ENCODE measurements at places on chromosomes 3 and 15.

GRCh38 chr3:9690451-9691450 lies 12.9 kb upstream of the CPNE9 start:
- peak; percentile 27 for DNase-seq

GRCh38 chr3:168678730-168679129 lies 583.0 kb upstream of the GOLIM4 start:
- no peak for DNase-seq

DNA sequence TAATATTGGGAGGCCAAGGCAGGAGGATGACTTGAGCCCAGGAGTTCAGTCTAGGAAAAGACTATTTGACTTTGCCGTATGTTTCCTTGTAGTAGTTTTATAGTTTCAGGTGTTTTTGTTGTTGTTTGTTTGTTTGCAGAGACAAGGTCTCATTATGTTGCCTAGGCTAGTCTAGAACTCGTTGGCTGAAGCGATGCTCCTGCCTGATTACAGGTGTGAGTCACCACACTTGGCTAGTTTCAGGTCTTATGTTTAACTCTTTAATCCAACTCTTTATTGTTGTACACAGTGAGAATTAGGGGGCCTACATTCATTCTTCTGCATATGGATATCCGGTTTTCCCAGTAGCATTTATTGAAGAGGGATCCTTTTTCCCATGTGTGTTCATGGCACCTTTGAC lies 32.0 kb downstream of the FAIM start:
- DNase-seq, result no peak

DNA sequence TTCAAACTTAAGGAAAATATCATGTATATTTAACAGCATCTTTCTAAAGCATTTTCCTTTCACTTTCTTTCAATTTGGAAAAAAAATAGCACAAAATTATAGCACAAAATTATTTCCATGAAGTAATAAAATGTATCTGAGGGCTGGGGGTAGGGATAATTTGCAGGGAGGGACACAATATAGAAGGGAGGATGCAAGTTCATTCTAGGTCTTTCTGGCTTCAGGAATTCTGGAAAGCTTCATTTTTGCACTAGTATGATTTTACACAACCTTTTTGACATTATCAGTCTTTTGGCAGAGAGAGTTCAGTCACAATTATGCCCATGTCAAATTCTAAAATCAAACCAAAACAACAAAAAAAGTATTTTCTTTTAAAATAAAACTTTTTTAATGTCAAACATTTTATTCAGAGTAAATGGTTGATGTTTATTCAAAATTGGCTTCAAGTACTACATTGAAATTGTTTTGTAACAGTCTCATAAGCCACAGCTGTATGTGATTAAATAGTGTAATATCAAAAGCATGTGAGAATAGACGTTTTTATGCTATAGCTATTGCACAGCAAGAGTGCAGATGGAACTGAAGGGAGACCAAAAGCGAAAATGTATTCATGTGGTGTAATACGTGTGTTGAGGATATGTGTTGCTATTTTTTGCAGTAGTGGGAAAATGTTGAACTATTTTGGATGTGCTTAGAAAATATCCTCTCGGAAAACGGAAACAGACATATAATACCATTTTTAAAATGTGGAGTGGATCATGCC lies 5.8 kb downstream of the RBMS3 start:
- no peak for DNase-seq

DNA sequence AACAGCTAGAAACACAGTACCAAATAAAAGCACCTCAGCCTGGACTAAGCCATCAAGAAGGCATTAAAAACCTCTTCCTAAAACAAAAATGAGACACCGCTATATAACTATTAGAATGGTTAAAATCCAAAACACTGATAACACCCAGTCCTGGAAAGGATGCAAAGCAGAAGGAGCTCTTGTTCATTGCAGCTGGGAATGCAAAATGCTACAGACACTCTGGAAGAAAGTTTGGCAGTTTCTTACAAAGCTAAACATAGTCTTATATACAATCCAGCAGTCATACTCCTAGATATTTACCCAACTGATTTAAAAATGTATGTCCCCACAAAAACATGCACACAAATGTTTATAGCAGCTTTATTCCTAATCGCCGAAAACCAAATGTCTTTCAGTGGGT lies 35.7 kb downstream of the CHSY1 start:
- DNase-seq, result no peak

DNA sequence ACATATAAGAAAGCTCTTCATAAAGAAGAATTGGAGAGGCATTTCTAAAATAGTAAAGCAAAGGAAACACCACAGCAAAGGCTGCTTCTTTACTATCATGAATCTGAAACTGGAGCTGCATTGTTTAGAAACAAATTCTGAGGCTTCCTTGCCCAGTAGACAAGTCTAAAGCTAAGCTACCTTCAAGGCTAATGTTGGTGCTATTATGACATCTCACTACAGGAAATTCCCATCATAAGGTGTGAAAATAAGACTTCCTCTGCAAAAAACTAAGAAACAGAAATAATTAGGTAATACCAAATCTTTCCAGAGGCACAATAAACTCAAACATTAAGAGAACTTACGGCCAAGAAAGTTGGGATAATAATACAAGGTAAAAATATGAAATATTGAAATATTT lies 89.9 kb upstream of the P3H2 start:
- no peak for DNase-seq

- no peak for DNase-seq
Observed at GRCh38 chr3:52210550-52211046, 12.6 kb downstream of the ALAS1 start.

- DNase-seq, result no peak
Observed at GRCh38 chr15:72339777-72340177, 19.8 kb upstream of the CELF6 start.

- DNase-seq, result no peak
Observed at GRCh38 chr3:178841011-178841410, 230.6 kb downstream of the ZMAT3 start.

DNA sequence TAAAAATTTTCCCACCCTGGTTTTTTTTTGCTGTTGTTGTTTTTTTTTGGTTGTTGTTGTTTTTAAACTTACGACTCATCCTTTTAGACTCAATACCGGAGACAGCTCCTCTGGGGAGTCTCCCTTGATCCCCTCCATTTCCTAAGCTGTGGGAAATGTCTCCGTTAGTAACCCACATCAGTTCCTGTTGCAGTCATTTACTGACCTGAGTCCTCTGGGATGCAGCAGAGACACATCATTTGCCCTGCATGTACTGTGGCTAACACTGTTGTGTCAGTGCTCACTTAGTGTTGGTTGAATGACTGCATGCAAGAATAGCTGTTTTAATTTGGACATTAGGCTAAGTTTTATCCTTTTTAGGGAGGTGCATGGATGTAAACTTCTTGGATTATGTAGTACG lies 83.8 kb downstream of the MBNL1 start:
- DNase-seq, result no peak

DNA sequence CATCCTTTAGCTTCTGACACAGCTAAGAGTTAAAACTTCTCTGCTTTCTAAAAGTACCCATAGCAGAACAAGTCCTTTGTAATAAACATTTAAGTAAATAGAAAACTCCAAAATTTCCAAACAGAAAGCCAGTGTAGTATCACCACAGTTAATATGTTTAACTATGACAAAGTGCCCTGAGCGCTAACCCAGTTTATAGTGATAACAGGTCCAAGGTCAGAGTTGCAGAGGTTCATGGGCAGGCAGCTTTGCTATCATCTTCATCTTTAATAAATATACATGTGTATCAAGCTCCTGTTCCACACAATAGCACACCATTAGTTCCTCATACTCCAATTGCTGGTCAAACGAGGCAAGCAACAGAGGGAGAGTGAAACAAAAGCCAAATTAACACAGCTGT lies 12.4 kb upstream of the TOP2B start:
- no peak for DNase-seq

- DNase-seq, result no peak
Observed at GRCh38 chr3:121167374-121168139, 259.6 kb downstream of the STXBP5L start.

GRCh38 chr3:183013856-183014255 lies 33.5 kb upstream of the DCUN1D1 start:
- no peak for DNase-seq

GRCh38 chr3:64827431-64827830 lies 139.6 kb upstream of the ADAMTS9 start:
- no peak for DNase-seq

GRCh38 chr15:52010633-52011595 lies 8.1 kb upstream of the MAPK6 start:
- no peak for DNase-seq

DNA sequence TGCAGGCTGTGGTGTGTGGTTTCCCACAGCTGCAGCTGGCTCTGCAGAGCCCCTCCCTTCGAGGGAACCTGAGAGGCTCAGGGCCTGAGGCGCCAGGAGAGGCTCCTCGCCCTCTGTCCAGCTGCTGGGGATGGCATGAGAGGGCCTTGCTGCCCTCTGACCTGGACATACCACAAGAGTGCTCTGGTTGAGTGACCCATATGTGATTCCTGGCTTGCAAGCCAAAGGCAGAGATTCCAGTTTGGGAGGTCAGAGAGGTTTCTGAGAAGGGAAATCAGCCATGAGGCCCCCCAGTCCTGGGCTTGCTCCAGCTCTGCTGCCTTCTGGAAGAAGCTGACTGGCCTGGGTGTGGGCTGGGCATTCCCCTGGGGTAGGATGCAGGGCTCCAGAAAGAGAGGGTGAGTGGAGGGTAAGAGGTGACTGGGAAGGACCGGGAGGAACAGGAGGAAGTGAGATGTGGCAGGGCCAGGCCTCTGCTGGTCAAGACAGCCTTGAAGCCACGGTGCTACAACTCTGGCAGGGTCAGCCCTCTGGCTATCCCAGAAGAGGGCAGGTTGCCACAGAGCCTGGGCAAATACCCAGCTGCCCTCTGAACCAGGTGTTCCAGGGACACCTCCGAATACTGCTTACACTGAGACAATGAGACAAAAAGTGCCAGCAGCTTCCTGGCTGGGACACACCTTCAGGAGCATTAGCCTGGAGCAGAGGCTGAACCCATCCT lies 16.0 kb upstream of the SRP14 start:
- peak; percentile 39 for DNase-seq

DNA sequence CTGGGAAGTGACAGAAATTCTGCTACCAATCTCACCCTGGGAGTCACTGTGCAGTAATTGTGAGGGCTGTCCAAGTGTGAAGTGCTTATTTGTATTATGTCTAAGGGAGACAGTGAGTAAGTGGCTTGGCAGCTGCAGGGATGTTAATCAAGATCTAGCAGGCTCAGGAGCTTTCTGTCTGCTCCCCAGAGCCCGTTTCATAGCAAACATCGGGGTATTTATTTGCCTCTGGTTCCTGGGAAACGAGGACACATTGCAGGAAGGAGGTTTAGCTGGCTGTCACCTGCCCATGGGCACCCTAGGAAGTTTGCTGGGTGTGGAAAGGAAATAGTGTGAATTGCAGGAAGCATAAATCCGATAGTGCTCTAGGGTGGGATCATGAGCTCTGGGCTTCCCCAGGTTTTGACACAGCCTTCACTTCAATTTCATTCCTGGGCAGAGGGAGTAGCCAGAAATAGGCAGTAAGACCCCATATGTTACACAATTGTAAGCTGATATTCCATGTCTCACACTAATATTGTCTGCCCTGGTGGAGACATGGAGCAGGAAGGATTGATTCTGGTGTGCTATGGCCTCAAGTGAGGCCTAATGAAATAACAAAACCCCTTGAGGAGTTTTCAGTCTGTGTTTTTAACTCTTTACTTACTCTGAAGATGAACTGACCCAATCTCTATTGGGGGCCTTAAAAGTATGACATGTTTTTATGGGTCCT lies 74.1 kb upstream of the MITF start:
- DNase-seq, result no peak

- DNase-seq, result no peak
Observed at GRCh38 chr3:11447584-11448200, 175.5 kb downstream of the ATG7 start.

DNA sequence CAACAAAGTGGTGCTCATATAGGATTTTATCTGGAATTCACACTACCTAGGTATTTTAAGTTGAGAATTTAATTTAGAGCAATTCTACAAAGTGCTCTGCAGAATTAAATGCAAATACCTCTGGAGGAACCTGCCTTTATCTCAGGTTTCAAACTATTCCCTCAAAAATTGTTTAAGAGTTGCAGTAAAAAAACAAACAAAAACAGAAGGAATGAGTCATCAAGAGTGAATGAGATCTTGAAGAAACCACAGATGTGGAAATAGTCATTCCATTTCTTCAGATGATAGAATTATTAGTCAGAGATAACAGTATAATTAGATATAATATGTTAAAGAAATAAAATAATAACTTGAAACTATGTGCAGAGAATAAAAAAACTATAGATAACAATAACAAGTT lies 80.8 kb upstream of the SCN5A start:
- DNase-seq, result no peak

Measured in CD4-positive, alpha-beta T cell treated with Interleukin-1 beta for 1 hour (primary cell).